ENCODE measurements at places on chromosomes 5 and 9. TPM values are rescaled to one million over a fixed set of nuclear protein-coding genes. Genes with fewer than 3 reads are reported as not detected.

Gene S100Z
- total RNA-seq: 0.41 TPM

Gene PGM5
- total RNA-seq: 54.2 TPM

Gene AFF4
- 66.2 TPM for total RNA-seq

Gene SLC6A3
- total RNA-seq: 0.41 TPM

Gene PCDHGA3
- total RNA-seq: 4.8 TPM

Gene PCDHB6
- total RNA-seq: 2.2 TPM

Gene SLC23A1
- total RNA-seq: 6.2 TPM

Gene TMEM252
- 5.7 TPM for total RNA-seq

All from metanephros (tissue), 2 donors.